Activated T-cell treated with anti-CD3 and anti-CD28 coated beads for 24 hours (primary cell): ENCODE measurements at places on chromosomes 5 and 9.

GRCh38 chr9:130268521-130269211 is 3.1 kb downstream of the HMCN2 start:
- no peak for DNase-seq

DNA sequence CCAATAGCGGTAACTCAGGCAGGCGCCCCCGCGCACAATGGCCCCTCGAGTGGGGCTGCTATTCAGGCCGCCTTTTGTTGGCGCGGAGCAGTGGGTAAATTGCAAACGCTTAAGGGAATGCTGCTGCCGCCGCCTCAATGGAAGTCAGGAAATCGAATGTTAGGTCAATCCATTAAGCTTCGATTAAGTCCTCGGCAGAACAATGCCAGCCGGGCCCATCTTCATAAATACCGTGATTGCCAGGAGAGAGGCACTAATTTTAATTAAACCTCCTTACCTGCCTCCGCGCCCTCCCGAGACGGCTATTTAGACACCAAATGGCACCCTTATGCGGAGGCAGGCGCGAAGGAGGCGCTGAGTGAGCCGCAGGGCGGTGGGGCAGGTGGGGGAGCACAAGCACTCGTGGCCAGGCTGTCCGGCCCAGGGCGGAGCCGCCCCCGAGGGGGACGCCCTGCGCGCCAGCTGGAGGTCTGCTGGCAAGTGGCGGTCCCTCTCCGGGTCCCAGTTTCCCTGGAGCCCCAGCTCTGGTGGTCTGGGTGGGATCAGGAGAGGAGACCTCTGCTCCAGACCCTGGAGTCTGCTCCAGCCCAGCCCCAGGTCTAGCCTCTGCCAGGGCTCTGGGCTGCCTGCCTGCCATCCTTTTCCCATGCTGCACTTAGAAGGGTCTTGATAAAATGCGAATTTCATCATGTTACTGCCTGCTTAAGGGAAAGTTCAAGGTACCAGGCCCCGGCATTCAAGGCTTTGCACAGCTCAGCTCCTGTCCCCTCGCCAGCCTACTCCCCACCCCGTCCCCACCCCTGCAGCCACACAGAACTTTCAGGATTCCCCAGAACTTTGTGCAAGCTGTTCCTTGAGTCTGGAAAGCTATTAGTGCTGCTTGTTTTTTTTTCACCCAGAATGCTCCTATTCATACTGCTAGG is 19.7 kb downstream of the NR5A1 start:
- DNase-seq: no peak

GRCh38 chr5:120053841-120054240 is 410.3 kb upstream of the PRR16 start:
- DNase-seq: no peak

DNA sequence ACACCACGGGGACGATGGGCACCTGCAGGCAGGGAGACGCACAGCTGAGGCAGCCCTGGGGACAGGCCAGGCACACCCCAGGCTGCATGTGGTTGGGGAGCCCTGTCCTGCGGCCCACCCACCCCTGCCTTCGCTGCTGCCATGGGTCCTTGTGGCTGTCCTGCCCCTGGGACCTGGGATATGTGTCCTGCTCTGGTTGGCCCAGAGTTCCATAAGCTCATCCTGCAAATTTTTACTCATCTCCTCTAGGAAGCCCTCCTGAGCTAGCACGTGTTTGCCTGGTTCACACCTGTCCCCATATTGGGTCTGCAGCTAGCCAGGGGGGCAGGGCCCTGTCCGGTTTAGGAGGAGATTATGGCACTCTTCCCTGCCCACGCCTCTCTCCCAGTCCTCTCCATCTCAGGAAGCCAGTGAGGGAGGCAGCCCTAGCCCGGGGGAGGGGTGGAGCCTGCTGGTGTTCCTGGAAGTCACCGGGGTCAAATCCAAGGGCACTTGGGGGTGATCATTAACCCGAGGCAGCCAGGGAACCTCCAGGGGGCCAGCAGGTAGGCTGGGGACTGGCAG is 12.2 kb downstream of the EGFL7 start:
- DNase-seq: no peak

DNA sequence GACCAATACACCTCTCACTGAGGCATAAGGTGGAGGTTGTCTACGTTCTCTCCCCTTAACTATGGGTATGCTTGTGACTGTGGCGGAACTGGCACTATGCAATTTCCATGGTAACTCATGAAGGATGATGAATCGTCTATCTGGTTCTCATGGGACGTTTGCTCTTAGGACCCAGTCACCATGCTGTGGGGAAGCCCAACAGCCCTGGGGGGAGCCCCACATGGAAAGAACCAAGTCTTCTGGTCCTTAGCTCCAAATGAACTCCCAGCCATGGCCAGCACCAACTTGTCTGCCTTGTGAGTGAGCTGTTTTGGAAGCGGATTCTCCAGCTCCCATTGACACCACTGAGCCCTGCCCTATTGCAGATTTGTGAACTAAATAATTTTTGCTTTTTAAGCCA is 188.7 kb upstream of the S1PR3 start:
- DNase-seq: no peak

DNA sequence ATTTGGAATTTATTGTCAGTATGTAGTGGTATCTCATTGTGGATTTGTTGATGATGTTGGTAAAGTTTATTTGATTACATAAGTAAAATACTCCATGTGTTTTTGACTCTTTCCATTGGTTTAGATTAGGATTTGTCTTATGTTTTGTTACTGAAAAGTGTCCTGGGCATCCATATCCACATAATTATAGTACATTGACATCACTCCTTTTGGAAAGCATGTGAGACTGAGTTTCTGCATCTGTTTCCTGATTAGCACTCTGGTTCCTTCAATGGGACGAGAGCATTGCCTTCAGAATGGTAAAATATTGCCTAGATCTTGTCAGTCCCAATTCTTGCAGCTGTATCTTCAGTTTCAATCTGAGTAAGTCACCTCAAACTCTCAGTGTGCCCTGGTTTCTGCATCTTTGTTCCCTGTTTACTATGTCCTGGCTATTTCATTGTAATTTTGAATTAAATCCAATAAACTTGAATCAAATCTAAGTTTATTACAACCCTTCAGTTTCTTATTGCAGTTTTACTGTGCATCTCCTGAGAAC is 128.1 kb downstream of the FBXO38 start:
- DNase-seq: no peak

- DNase-seq: peak; percentile 11
Measured at GRCh38 chr5:87121304-87122150, 146.2 kb upstream of the RASA1 start.

DNA sequence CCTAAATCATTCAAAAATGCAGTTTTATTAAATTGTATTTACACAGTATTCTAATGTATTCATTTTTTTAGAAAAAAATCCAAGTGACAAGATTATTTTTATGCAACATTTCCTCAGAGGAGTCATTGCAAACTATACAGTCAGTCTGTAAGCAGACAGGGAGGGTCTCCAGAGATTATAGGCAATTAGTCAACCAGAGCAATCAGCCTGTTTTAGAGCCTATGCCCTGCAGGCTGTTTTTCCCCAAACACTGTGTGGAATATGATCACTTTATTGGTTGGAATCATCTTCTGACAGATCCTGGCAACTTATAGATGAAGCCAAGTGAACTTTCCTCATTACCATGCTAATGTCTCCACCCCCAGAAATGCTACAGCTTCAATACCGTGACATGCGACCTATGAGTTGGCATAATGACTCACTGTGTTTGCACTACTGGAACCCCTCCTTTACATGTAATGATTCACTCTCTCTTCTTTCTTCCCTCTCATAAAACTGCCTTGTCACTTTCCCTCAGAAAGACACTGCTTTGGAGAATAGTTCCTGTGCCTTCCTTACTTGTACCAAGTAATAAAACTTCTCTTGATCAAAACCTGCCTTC is 577.7 kb upstream of the FTMT start:
- DNase-seq: no peak

GRCh38 chr5:112210430-112211005 is 208.6 kb downstream of the EPB41L4A start:
- DNase-seq: no peak

GRCh38 chr9:128617943-128618342 is 38.7 kb downstream of the DYNC2I2 start:
- DNase-seq: no peak

GRCh38 chr9:133347515-133347984 is 381 bp downstream of the MED22 start:
- DNase-seq: no peak

DNA sequence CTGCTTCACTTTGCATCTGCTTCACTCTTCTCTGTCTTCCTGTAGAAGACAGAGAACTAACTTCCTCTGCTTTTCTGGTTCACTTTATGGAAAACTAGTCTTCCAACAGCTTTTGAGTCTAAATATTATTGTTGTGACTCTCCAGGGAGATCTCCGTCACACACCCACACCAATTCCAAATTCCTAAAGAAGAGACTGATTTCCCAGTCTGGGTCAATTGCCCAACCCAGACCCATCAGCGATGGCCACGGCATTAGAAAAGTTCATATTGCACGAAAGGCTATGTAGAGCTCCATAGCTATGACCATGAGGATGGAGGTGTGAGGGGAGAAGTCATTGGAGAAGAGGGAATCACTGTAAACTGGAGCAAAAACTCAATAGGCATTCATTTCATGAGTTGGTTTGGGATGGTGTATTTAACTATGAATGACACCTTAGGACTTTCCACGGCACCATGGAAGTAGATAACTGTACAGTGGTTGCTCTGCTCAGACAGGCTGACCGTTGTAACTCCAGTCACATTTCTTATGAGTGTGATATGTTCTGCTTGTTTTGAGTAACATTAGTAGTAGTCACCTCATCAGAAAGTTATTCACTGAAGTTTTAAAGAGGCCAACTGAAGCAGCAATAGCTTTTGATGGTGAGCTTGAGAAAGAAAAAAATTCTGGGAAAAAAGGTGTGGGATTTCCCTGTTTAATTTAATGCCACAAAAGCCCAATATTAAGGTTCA is 78.1 kb upstream of the MAMDC2 start:
- no peak for DNase-seq

GRCh38 chr5:43303242-43303641 is 10.0 kb downstream of the HMGCS1 start:
- no peak for DNase-seq

- no peak for DNase-seq
Measured at GRCh38 chr5:152282331-152282730, 122.7 kb downstream of the NMUR2 start.

GRCh38 chr5:37005252-37005651 is 128.7 kb downstream of the NIPBL start:
- DNase-seq: no peak

- no peak for DNase-seq
Measured at GRCh38 chr9:132903574-132904492, 25.1 kb downstream of the SPACA9 start.

DNA sequence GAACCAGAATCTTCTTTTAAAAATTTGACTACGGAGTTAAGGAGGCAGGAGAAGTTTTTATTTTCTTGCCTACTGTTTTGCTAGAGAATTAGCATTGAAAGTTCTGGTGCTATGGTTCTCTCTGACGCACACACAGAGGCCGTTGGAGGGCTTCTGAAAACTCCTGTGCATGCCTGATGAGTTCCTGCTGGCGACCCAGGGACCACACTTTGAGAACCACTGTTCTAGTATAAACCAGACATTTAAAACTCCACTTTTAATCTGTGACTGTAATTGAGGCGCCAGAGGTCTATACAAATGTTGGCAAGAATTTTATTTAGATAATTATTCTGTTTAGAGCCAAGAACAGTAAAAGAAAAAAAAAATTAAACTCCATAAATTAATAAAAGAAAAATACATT is 99.5 kb upstream of the OTULINL start:
- no peak for DNase-seq

DNA sequence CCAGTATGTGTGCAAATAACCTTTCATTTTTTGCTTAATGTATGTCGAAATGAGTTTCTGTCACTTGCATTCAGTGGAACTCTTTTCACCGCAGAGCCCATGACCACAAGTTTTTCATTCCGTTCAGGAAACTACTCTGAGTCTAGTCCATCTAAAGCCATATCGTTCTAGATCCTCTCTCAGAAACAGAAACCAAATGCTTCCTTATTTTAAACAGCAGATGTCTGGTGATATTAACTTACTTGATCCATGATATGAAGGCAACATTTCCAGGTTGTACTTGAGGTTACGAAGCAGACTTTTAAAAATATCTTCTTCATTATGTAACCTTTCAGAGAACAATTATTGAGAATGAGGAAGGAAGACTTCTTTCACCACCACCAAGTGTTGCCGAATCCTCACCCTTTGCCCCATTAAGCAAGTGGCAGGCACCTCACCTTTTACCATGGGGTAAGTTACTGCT is 72.4 kb upstream of the GNAQ start:
- no peak for DNase-seq

DNA sequence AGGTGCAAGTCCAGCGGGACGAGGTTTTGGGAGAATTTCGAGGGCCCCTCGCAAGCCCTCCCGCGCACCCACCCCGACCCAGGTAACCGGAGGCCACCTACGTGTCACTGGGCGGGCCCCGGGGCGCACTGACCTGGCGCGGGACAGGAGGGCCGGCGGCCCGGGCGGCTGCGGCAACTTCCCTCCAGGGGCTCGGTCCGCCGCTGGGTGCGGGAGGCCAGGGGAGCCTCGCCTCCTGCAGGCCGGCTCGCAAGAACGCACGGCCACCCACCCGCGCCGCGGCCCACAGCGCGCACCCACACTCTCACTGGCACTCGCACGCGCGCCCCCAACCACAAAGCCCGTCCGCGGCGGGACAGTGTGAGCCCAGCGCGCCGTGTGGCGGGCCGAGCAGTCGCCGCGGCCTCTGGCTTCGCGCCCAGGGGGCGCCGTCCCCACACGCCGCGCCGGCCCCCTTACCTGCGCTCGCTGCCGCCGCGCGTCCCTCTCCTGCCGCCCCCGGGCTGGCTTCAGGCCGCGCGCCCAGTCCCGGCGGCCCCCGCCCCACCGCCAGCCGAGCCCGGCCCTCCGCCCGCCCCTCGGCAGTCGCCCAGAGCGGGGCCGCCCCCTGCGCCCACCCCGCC is 451 bp downstream of the LPAR1 start:
- DNase-seq: no peak

GRCh38 chr9:74414325-74414724 is 82.8 kb upstream of the RORB start:
- no peak for DNase-seq

GRCh38 chr5:102138243-102138653 is 157.8 kb downstream of the SLCO4C1 start:
- no peak for DNase-seq

GRCh38 chr9:136088481-136088938 is 6.6 kb downstream of the NACC2 start:
- DNase-seq: no peak

DNA sequence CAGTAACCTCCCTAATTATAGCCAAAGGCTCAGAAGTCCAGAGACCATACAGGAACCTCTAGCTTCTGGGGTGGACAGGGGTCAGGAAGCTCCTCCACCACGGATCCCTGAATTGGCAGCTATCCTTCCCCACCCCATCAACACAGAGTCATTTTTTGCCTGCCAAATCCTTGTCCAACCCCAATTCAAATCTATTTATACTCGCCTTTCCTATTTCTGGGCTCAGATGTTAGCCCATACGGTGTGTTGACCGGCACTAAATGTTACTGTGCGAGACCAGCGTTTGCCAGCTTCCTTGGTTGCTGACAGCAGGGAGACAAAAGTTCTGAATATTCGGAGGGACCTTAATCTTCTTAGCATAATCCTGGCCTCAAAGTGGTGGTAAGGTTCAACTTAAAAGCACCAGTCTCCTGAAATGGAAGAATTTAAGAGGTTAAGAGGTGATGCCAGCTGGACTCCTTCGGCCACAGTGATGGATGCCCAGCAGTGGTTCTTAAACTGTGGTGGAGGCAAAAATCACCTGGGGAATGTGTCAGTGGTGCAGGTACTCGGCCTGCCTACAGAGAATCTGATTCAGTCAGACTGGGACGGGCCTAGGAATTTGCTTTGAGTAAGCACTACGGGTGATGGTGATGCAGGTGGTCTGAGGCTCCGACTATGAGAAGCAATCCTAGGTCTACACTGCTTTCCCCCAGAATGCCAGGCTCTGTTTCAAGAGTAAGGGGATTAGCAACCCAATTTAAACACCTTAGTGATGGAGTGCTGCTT is 204.8 kb upstream of the MEF2C start:
- DNase-seq: no peak
